ENCODE measurements at places on chromosomes 13 and 19. TPM values are rescaled to one million over a fixed set of nuclear protein-coding genes. Genes with fewer than 3 reads are reported as not detected.

SHISA7 gene
- polyA plus RNA-seq, result 0.20 TPM

TRPM4 gene
- 29.4 TPM for polyA plus RNA-seq

SBNO2 gene
- polyA plus RNA-seq, result 15.1 TPM

FFAR1 gene
- 0.33 TPM for polyA plus RNA-seq

ATCAY gene
- polyA plus RNA-seq, result 0.18 TPM

TEKTIP1 gene
- polyA plus RNA-seq, result 5.1 TPM

KLF5 gene
- 30.2 TPM for polyA plus RNA-seq

HTR2A gene
- 1.0 TPM for polyA plus RNA-seq

GRCh38 chr19:49669516-49669915, 3.8 kb downstream of the BCL2L12 start:
- no peak for DNase-seq

DNA sequence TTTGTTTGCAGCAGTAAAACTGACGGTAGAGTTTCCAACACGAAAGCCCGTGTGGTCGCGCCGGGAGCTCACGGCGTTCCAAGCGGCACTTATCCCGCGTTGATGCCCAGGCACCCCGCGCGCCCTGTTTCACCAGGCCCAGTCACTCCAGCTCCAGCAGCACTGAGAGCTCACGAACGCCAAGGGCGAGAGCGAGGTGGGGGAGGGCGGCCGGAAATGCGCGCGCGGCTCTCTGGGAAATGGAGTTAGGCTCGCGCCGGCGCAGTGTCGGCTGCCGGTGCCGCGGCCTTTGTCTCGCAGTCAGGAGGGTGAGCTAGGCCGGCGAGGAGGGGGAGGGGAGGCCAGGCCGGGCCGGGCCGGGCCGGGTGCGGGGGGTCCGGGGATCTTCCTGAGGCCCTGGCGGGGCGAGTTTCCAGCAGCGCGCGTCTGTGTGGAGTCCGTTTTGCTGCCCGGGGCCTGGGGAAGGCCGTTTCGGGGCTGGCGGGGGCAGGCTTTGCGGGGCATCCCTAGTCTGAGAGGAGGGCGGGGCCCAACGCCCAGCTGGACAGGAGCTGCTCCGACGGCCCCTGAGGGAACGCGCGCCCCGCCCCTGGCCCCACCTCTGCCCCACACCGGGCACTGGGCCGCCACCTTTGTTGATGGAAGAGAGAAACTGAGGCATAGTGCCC, at the start of gene ZNF135:
Gene ZNF135 (plus strand): TSS at position 280 of the 668 bp plus-strand sequence. CDS start 721 bp downstream, outside the sequence.
- peak; percentile 94 for DNase-seq

- no peak for DNase-seq
Measured at GRCh38 chr13:111422348-111422747, 101.9 kb downstream of the TEX29 start.

DNA sequence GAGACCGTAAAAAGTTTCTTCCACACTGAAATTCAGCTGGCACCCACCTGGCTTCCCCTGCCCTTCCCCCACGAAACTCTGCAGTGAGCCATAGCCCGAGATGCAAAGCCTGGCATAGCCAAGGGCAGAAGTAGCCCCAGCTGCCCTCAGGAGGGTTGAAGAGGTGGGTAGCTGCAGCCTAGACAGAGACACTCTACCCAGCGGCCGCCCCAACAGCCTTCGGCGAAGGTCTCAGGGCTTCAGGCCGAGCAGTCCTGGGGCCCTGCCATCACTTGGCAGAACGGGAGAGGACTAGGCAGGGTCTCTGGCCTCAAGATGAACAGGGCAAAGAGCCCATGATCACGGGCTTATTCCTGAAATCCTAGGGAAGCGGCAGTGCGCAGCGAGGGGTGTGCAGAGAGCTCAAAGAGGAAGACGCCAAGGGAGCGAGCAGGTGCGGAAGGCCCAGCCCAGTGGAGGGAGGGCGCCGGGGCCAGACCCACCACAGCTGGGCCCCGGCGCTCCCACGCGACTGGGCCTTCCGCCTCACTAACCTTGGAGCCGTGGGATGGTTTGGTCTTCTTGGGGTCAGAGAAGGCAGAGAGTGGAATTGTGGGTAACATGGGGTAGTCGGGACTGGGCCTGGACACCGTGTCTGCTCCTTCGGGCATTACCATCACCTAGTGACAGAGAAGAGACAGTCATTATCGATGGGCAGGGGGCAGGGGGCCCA, 53.2 kb downstream of the MLLT1 start:
- DNase-seq, result no peak

GRCh38 chr19:7637374-7638256, 705 bp downstream of the STXBP2 start:
- DNase-seq, result no peak

DNA sequence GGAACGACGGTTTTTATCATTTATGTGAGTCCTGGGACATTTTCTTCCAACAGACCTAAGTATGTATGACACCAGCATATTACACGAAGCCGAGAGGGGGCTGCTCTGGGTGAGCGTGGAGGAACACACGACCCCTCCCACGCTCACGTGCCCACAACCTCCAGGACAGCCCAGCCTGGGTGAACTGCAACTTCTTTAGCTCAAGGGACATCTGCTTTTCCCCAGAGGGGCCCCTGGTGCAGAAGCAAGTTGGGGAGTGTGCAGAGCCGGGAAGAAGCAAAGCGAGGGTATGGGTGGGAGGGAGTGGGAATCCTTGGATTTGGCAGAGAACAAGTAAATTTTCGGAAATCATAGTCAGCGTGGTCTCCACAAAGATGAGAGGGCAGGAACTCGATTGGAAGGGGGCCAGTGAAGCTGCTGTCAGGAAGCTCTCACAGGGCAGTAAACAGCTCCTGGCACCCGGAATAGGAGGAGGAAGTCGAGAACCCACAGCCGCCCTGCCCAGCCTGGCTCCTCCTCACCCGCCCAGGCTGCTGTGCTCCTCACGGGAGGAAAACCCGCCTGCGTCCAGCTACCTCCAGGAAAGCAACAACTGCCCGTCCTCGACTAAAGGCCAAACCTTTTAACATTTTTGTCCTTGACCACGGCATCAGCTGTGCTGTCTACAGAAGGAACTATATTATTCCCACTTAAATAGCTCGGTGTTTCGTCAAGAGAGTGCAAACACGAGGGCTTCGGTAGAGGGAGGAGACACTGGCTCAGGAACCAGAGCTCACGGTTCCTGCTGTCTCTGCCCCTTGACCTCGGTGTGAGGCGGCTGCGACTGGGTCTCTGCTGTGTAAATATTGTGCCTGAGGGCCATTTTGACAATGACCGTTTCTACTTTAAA, 17.2 kb upstream of the CFAP97D2 start:
- no peak for DNase-seq

DNA sequence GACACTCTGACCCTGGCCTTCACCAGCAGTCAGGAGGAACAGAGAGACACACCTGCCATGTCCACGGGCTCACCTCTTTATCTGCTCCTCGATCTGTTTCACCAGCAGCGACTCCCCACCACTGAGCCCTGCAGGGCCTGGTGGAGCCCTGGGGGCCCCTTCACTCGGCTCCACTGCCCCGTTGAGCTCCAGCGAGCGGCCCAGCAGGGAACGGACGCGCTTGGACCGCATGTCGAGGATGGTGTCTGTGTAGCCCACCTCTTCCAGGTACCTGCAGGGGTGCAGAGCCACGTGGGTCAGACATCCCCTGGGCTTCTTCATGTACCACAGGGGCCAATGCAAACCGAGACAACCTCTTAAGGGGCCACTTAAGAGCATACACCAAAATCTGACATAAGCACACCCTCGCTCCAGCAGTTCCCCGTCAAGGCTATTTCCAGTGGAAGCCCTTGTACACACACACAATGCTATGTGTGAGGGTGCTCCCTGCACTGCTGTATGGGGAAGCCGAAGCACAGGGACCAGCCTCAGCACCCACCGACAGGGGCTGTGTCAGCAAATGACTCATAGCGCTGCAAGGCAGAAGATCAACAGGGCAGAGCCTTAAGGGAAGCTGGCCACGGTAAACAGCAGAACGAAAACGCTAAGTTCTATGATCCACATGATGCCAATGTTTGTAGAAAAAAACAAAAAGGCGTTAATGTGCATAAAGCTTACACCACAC, 12.7 kb upstream of the FKRP start:
- no peak for DNase-seq

GRCh38 chr13:96475103-96475502, 385.2 kb downstream of the HS6ST3 start:
- no peak for DNase-seq

- DNase-seq, result no peak
Measured at GRCh38 chr19:18960370-18960769, 19.4 kb upstream of the HOMER3 start.

DNA sequence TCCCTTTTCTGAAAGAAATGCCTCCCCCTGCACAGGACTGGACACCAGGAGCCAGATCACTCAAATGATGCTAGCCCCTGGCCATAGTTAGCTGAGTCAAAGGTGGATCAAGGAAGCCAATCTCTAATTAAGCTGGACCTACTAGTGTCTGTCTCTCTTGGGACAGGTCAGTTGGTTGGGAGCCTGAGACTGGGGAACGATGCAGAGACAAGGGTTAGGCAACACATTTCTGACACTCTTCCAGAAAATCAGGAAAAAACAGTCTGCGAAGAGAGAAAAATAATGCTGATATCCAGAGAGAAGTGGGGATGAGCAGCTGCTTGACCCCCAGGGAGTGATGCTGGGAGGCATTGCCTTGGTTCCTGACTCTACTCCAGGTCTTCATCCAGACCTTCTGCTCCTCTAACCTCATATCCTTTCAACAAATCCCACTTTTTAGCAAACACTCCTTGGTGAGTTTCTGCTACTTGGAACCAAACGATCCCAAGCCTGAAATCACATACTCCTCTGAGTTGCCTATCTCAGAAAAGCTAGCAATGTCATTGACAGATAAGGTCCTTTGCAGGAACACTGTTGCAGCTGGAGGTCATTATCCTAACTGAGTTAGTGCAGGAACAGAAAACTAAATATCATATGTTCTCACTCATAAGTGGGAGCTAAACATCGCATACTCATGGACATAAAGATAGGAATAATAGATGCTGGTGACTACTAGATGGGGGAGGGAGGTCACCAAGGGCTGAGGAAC, 369.7 kb downstream of the COG6 start:
- no peak for DNase-seq

DNA sequence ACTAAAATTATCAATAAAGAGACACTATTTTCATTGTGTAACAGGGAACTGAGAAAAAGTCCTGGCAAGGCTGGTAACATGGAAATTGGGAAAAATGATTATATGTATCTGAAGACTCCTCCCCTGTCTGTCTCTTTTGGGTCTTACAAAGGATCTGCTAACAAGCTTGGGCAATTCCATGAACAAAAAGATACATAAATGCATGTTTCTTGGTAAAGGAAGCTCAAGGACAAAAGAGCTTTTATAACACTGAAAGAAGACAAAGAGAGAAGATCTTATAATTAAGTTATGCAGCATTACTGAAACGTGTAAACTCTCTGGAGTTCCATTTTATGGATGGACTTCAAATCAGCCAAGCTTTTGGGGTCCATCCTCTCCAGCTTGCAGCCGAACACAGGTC, 29.2 kb downstream of the EFNB2 start:
- no peak for DNase-seq

- no peak for DNase-seq
Measured at GRCh38 chr13:64480672-64481071, 2749.5 kb downstream of the PCDH9 start.

DNA sequence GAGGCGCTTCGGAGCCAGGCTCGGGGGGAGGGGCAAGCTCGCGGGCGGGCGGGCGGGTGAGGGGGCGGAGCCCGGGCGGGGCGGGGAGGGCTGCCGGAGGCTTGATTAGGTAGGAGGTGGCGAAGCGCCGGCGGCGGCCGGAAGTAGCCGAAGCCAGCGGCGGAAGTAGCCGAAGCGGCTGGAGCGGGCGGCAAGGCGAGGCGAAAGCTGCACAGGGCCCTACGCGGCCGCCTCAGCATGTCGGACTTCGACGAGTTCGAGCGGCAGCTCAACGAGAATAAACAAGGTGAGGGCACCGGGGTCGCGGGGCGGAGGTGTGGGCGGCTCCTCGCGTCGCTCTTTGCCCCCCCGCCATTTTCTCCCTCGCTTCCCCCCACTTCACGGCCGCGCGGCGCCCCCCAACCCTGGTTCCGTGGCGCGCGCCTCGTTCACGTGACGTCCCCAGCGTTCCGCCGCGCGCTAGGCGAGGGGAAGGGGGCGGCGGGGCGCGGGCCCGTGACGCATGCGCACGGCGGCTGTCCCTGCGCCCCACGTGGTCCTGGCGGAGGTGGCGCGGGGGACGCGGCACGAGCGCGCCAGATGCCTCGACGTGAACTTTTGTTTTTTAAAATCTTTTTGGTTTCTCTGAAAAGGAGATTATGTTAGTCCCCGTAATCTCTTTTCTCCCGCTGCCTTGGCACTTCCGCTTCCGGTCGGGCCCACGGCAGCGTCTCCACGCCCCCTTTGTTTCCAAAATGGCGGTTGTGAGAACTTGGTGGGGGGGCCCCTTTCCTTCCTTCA, at the start of gene U2AF2:
Gene U2AF2 (plus strand): TSS at position 168 of the 780 bp plus-strand sequence. CDS start 70 bp downstream, at position 238.
- peak; percentile 91 for DNase-seq

GRCh38 chr19:39407410-39407659, 688 bp downstream of the ZFP36 start:
- DNase-seq, result no peak

- DNase-seq, result no peak
Measured at GRCh38 chr19:54526972-54527371, 24.3 kb downstream of the LAIR2 start.

DNA sequence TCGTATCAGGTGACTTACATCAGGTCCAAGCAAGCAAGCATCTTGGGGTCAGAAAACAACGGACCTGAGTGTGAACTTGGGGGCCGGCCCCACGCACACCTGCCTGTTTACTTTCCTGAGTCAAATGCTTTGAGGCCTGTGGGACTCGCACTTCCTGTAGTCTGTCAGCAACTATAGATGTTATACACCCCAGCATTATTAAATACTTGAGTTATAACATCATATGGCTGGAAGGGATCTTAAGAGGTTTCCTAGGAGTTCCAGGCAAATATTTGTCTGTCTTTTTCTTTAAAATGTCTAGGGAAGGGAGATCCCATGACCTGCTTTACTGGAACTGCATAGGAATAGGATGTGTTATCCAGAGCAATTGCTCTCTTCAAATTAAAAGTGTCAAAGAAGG, 280.6 kb downstream of the SHISA2 start:
- DNase-seq, result no peak

DNA sequence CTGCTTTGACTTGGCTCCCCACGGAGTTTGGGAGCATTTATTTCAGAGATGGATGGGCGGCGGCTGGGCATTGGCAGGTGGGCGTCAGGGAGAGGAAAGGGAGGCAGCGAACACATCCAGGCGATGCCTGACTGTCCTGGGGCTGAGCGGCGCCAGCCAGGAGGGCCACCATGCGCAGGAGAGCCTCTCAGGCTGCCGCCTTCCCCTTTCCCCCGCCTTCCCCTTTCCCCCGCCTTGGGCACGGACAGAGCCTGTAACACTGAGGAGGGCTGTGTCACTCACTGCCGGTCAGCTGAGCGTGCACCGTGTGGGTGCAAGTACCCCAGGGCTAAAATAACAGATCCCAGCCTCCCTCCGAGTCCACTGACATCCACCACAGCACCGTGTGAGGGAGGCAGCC, 11.4 kb downstream of the MCF2L start:
- DNase-seq, result no peak
